GM23248 (cell line): ENCODE measurements at places on chromosomes 11 and 22. TPM values are rescaled to one million over a fixed set of nuclear protein-coding genes. Genes with fewer than 3 reads are reported as not detected.

C11orf42 gene
- not detected in 2 replicates for total RNA-seq

DNA sequence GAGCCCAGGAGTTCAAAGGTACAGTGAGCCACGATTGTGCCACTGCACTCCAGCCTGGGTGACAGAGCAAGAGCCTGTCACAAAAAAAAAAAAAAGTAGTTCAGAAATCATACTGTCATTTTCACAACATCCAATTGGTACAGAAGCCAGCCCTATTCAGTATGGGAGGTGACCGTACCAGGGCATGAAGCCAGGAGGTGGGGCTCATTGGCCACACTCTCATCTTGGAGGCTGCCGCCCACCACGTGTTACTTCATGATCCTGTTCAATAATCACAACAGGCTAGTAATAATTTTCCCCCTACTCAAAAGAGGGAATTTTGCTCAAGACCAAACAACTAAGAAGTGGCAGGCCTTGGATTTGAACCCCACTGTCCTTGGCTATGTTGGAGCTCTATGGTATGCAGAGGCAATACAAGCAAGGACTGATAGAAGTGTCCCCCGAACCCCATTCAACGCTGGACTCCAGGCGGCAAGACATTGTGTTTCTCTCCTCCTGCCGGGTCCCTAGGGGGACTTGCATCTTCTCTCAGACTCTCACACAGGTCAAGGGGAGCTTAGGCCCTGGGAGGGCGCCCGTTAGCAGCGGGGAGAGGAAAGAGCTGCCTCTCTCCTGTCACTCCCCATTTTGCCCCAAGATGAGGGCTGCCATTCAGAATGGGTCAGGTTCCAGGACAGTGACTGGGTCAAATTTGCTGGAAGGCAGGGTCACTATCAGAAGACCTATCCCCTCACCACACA, 40.2 kb upstream of the EMID1 start:
- H3K27me3 ChIP-seq: 0 out of 2 replicates have a peak, but pooled peaks cover 3% of the 10 kb centered on the region
- no peaks in the 10 kb centered on the region for H3K4me1 ChIP-seq
- DNase-seq: no peak

DNA sequence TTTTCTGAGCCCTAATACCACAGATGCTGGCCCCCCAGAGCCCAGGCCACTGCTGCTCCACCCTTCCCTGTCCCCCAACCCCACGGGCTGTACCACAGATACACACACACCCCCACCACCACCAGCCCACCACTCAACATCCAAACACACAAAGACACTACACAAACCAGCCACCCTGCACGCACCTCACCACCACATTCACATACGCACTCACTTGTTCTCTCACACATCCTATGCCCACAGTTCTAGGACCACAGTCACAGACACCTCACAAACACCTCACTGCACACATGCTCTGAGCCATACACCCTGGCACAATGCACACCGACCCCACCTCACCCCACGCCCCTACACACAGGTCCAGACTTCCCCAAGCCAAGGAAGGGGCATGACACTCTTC, 22.5 kb upstream of the OAF start:
- H3K27ac ChIP-seq: no peak overlapping the region
- no peaks in the 10 kb centered on the region for H3K27me3 ChIP-seq
- H3K36me3 ChIP-seq: no peaks in the 10 kb centered on the region
- peaks cover 26% of the 10 kb centered on the region for H3K4me1 ChIP-seq
- no peak overlapping the region for H3K4me3 ChIP-seq

SMPD1 gene
- 70.1 and 87.8 TPM in 2 replicates for total RNA-seq

OR51B5 gene
- total RNA-seq: not detected in 2 replicates

BBOX1 gene
- not detected in 2 replicates for total RNA-seq

- no peaks in the 10 kb centered on the region for H3K27me3 ChIP-seq
- no peak overlapping the region for H3K27ac ChIP-seq
- H3K4me3 ChIP-seq: no peak overlapping the region
- no peak for DNase-seq
- no peaks in the 10 kb centered on the region for H3K4me1 ChIP-seq
Observed at GRCh38 chr22:42086051-42086450, 4.5 kb downstream of the NDUFA6 start.

DNA sequence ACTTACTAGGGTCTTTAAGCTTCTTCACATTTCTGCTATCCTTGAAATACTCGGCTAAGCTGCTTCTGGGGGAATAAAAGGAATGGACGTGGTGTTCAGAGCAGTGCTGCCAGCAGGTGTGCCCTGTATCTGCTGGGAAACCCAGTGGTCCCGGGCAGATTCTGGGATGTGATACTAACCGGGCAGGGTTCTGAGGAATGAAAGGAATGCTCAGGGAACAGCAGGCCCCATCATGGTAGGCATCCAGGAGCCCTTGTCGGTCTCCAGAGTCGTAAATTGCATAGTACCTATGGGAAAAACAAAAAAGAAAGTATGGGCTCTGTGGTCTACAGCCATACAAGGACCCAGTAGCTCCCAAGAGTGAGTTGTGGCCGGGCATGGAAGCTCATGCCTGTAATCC, 4.5 kb upstream of the TMEM223 start:
- H3K4me3 ChIP-seq: no peak overlapping the region
- peaks cover 62% of the 10 kb centered on the region for H3K36me3 ChIP-seq
- DNase-seq: no peak
- H3K27me3 ChIP-seq: no peaks in the 10 kb centered on the region
- H3K4me1 ChIP-seq: peaks cover 22% of the 10 kb centered on the region
